Activated T-helper 9 cell treated with anti-CD3 and anti-CD28 coated beads, Interleukin-2, amount 50 U/mL, for 16 hours (primary cell): ENCODE measurements at places on chromosomes 16 and 17.

- no peak for DNase-seq
Measured at GRCh38 chr16:2516391-2517240, 2.9 kb downstream of the ATP6V0C start.

- no peak for DNase-seq
Measured at GRCh38 chr17:41406205-41406604, 8.8 kb upstream of the KRT31 start.

DNA sequence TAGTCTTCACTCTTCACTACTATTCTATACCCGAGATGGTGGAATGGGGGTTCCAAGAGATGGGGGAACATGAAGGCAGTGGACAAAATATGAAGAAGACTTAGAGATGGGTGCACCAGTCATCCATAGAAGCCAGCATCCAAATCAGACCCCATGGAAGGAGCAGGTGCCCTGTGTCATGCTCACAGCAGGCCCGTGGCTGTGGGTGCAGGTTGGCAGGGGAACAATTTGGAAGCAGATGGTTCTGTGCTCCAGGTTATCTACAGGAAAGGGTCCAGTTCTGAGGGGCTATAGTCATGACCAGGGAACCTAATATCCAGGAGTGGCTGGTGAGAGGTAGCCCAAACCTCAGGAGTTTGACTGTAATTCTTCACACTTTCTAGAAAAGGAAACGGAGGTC lies 9.6 kb upstream of the LPCAT2 start:
- no peak for DNase-seq

- DNase-seq, result no peak
Measured at GRCh38 chr17:16433514-16433913, 18.1 kb downstream of the TRPV2 start.

- no peak for DNase-seq
Measured at GRCh38 chr16:12898551-12898950, 2.8 kb upstream of the SHISA9 start.

DNA sequence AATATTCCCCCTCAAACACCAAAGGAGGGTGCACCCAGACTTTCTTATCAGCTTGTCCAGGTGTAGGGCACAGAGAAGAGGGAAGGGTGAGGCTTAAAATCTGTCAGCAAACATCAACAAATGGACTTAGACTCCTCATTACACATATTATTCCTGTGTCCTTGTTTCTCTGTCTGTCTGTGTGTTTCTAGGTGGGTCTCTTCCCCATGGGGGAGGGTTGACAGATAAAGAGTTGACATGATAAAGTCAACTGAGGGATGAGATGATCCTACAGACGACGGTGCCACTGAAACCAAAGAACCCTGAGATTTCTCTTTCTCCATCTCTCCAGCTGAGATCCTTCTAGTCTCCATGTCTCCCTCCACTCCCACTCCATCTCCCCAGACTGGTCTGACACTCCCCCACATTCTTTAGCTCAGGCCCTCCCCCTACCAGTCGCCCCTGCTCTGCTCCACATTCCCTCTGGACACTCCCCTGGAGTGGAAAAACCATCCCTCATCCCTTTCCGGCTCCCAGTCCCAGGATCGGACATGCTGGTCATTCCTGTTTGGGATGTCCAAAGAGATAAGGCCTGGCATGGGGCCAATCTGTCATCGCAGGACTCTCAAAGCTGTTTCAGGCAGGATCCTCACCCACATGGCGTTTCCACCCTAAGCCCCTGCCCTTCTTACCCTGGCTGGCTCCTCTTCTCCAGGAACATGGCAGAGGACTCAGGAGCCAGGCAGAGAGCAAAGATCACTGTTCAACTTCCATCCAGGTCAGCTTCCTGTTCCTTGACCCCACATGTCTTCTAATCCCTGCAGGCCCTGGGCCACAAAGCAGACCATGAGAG lies 2.9 kb upstream of the ITGA3 start:
- DNase-seq, result no peak

DNA sequence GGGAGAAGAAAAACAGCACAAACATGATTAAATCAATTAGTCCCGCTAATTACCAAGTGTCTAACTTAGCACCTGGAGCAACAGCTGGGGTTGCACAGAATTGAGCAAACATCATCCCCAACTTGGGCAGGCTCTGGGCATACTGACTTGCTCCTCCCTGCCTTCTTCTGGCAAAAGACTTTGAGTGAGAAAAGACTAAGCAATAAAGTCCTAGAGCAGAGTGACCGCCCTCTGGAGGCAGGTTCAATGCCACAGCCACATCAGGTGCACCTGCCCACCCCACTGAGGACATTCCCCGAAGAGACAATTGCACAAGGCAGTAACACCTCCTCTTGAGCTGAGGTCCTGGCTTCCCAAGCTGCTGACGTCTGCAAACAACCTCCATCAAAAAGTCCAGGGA lies 358.3 kb downstream of the SOX9 start:
- DNase-seq, result no peak

DNA sequence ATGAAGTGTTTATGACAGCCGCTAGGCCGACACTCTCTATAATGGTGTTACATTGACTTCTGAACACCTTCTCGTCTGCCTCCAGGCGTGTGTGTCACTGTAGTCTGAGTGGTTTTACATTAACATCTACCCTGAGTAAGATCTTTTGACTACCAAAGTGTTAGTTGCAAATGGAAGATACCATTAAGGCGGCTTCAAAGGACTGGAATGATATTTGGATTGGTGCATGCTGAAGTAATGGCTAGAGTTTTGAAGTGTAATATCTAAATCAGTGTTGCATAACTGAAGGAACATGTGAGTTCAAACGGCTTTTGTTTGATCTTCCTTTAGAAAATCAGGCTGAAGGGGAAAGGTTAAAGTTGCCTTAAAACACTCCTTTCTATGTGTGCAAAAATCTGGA lies 52.2 kb downstream of the BCAS3 start:
- no peak for DNase-seq

- DNase-seq, result no peak
Measured at GRCh38 chr17:7558544-7559319, at the start of gene TNFSF13. TNFSF13 (plus strand) TSS chr17:7558750; CDS start chr17:7559040, 290 bp downstream.

DNA sequence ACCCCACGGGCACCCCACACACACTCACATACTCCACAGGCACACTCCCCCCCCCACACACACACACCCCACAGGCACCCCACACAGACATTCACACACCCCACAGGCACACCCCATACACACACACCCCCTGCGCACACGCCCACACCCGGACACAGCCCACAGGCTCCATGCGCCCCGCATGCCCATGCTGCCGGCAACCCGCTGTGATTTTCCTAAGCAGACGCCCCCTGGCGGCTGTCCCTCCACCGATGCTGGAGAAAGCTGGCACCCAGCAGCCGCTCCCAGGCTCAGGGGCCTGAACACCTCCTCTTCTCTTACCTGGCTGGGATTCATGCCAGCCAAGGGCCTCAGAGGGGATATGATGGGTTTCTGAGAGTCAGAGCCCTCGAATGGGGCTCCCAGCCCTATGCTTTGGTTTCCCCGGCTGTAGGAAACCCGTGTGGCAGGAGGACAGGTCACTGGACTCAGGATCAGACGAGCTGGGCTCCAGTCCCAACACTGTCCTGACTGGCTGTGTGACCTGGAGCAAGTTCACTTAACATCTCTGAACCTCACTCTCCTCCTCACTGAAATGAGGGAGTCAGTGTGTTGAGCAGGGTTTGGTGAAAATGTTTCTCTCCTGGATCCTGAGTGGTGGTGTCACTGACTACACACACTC lies 19.6 kb upstream of the TNFRSF13B start:
- peak; percentile 70 for DNase-seq

DNA sequence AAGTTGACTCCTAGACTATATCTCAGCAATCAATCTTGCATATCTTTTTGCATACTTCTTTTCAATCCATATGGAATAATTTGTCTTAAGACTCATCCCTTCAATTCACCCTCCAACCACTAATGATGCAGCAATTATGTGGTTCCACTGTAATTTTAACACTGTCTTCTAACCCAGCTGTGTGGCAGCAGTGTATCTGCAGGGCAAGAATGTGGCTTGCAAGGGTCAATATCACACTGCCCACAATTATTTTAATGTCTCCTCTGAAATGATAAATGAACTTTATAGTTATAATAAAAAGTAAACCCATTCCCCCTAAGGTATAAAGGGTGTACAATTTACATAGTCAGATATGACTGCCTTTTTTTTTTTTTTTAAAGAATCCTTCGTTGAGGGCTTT lies 48.6 kb downstream of the FTO start:
- DNase-seq, result no peak

DNA sequence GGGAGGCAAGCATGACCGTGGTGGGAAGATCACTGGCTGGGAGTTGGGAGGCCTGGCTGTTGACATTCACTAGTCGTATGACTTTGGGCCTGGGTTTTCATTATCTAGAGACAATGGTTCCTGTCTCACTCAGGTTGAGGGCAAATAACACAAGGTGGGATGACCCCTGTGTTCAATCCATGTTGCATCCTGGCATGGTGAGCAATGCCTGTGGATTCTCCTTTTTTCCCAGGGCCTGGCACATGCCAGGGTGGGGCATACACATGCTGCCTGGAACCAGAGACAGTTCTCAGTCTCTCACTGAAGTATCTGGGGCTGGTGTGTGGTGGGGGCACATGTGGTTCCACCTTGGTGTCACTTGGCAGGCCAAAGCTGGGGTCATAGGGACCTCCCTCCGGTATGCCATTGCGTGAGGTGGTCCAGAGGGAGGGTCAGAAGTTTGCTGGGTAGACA lies 5.4 kb downstream of the THRA start:
- no peak for DNase-seq

GRCh38 chr16:72434159-72434558 lies 262.2 kb upstream of the PMFBP1 start:
- no peak for DNase-seq

GRCh38 chr17:18319604-18320256 lies 4.6 kb downstream of the SMCR8 start:
- no peak for DNase-seq

DNA sequence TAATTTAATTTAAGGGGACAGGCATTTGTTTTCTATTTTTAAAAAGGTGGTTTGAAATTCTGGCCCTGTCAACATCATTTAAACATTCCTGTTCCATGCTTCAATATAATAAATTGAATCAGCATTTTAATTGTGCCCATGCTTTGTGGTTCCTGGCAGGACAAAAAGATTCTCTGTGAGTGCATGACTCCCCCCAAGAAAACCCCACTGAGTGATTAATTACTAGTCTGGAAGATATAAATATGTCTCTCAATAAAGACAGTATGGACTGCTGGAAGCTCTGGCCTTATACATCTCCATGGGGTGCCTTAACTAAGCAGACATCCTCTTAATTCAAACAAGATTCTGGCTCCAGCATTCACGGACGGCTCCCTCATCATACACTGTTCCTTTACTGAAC lies 95.0 kb upstream of the PSMD7 start:
- DNase-seq, result no peak

DNA sequence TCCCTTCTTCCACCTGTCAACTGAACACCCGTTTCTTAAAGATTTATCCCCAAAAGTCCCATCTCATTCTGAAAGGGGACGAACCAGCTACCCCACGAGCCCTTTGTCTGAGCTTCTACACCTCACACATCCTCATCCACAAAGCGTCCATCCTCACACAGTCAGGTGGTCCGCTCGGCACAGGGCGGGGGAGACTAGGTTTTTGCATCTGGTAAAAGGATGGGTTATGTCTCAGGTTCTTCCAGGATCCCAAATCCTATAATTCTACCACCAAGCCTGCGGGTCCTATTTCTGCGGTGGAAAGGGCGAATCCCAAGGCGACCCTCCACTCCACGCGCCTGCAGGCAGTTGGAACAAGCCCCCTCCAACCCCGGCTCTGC lies 458 bp downstream of the GFOD2 start:
- no peak for DNase-seq

- no peak for DNase-seq
Measured at GRCh38 chr17:76088041-76088867, 9.3 kb downstream of the ZACN start.

DNA sequence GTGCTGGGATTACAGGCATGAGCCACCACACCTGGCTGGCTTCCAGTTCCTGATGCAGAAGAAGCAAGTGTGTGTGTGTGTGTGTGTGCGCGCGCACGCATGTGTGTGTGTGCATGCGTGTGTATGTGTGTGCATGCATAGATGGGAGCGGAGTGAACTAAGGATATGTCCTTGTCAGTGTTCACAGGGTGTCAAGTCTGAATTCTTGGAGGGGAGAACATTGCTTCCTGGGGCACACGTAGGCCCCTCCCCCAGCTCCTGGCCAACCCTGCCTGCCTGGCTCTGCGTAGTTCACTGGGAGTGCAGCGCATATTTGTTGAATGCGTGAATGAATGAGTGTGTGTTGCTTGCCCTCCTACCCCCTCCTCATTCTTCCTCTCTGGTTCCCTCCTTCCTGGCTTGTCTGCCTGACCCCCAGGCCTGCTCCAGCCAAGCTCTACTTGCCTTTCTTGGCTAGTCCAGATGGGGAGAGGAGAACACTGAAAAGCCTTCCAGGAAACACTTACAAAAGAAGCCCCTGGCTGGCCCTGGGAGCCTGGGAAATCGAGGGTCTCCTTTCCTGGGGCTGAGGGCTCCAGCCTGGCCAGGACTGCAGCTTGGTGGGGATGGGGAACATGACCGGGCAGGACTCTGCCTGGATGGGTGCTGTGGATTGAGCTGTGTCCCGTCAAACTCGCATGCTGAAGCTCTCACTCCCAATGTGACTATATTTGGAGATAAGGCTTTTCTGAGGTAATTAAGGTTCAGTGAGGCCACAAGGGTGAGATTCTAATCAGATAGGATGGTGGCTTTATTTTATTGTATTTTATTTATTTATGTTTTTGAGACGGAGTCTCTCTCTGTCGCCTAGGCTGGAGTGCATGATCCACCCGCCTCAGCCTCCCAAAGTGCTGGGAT lies 27.9 kb downstream of the IGFBP4 start:
- no peak for DNase-seq

DNA sequence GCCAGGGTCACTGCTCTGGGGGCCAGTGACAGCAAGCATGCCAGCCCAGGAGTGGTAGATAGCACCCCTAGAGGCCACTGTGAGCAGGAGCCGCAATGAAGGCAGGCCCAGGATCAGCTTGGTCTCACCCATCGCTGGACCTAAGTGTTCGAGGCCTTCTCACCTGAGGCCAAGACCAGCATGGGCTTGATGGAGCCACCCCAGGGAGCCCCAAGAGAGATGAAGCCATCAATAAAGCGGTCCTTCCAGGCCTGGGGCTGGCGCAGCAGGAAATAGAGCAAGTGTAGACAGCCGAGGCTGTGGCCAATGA lies 1.8 kb downstream of the LCAT start:
- DNase-seq, result no peak
